ENCODE measurements at places on chromosomes 1 and 21. TPM values are rescaled to one million over a fixed set of nuclear protein-coding genes. Genes with fewer than 3 reads are reported as not detected.

The SH3D21 gene
- 9.8 TPM for total RNA-seq

The LEMD1 gene
- not detected for total RNA-seq

The ZNF697 gene
- total RNA-seq = 4.9 TPM

The LTN1 gene
- total RNA-seq = 35.6 TPM

The CELF3 gene
- 0.36 TPM for total RNA-seq

The SAMD11 gene
- 6.4 TPM for total RNA-seq

The KLHL17 gene
- total RNA-seq = 10.6 TPM

The EIF3I gene
- 92.3 TPM for total RNA-seq

The IQCC gene
- 1.1 TPM for total RNA-seq

DNA sequence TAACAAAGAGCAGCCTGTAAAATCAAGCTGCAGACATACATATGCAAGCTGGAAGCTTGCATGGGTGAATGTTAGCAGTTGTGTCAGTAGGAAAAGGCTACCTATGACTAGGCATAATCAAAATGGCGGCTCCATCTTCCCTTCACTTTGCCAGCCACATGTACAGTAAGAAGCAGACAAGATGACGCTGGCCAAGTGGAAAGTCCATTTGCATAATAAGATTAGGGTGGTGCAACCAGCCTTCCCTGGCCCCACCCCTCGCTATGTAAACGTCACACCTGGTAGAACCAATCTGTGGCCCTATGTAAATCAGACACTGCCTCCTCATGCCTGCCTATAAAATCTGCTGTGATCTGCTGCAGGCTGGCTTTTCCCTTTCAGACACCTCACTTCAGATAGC is 171.9 kb upstream of the USP25 start:
- DNase-seq = no peak

GRCh38 chr21:34642211-34643075 is 26.4 kb upstream of the CLIC6 start:
- DNase-seq = no peak

DNA sequence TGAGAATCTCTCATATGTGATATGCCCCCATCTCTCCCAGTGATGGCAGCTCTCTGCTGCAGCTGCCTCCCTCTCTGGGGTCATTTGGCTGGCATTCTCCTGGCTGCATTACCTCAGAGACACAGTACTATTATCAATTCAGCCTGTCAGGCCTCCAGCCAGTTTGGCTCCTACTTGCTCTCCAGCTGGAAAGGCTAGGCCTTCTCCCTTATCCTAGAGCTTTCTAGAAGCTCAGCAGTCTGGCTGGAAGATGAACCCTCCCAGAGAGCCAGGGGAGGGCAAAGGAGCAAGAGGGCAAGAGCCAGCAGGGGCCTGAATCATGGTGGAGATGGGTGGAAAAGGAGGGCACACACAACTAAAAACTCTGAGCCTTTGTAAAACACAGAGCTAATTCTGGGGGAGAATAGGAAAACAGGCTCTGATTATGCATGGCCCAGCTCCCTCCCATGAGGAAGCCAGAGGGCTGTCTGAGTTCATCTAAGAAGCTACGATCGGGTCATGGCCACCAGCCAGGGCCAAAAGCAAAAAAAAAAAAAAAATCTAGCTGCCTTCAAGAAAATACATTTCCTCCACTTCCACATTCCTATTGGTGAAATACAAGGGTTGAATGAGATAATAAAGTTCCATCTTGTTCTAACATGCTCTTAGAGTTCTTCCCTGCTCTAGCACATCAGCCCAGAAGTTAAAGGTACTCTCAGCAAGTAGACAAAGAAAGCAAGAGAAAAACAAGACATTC is 8.8 kb downstream of the LAMB3 start:
- no peak for DNase-seq

- DNase-seq = no peak
These were observed 8.4 kb upstream of the PAXBP1 start for GRCh38 chr21:32779983-32780382.

DNA sequence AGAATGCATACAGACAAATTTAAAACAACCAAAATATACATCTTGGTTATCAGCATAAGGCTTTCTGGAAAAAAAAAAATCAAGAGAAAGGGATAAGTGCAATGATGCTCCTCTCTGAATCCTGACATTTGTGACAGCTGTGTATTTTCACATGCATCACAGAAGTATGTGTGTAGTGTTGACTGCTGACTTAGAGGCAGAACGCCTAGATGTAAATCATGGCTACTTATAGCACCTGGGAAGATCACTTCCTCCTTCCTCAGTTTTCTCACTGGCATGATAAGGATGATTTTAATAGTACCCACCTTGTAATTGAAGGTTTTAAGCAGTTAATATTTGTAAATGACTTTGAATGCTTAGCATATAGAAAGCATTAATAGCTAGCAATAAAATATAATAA is 112.5 kb downstream of the MRPL39 start:
- DNase-seq = no peak

- no peak for DNase-seq
These were observed 287.5 kb downstream of the HLX start for GRCh38 chr1:221166559-221167318.

DNA sequence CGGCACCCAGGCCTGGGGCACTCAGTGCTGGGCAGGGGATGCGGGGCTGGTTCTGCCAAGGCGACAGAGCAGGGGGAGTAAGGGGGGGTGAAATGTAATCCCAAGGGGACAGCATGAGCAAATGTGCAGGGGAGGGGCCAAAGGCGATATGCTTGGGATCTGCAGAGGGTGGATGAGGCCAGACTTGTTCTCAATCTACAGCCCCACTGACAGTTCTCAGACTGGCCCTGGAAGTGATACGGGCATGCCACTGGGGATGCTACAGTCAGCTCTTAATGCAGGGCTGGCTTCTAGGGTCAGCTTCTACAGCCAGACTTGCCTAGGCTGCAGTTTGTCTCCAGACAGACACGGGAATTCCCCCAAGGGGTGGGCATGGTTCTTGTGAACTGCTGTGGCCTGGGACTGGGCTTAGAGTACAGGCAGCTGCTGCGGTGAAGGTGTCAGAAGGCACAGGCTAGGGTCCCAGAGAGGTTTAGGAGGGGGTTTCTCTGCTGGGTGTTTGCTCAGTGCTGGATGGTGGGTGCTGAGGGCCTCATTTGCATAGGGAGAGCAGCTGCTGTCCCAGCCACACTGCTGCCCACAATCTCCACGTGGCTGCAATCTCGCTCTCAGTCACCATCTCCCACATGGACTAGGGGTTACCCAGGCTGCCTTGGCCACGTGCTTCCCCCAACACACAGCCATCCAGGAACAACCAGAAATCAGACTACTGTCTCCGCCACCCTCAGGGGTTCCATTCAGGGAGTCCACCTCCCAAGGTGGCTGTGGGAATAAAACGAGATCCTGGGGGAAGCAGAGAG is 190.1 kb downstream of the HIVEP3 start:
- DNase-seq = no peak

DNA sequence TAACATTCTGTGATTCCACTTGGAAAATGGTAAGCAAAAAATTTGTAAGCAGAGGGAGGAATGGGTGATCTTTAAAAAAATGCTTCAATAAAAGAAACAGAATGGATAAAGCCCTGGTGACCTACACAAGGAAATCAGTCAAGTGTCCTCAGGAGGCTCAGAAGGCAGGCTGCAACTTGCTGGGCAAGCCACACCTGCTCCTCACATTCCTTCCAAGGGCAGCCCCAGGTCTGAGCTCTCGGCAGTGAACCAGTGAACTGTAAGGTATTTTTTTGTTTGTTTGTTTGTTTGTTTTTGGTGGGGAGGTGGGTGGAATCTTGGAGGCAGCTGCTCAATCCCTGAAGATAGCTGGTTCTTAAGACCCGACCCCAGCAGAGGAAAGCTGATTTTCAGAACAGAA is 4.4 kb downstream of the TACSTD2 start:
- no peak for DNase-seq

GRCh38 chr1:170215072-170215885 is 69.5 kb downstream of the NTMT2 start:
- peak; percentile 65 for DNase-seq

- DNase-seq = no peak
These were observed 259.9 kb upstream of the FMN2 start for GRCh38 chr1:239831577-239832355.

GRCh38 chr1:25477448-25478034 is 46.8 kb downstream of the MACO1 start:
- DNase-seq = no peak

DNA sequence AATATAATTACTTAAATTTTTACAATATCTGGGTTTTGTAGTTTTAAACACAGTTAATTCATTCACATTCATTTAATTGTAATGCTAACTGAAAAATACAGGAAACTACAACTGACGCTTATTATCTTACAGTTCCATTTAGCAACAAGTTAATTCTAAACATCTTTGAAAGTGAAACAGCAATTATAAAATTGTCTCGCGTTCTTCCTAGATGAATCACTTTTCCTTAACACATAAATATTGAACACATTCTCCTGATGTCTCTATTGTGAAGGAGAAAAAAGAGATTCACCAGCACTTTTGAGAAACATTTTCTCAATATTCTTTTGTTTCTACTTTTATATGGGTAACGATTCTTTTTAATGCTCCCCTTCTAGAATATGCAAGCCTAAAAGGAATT is 6.4 kb downstream of the PTGFR start:
- no peak for DNase-seq

GRCh38 chr1:100440075-100440809 is 87.9 kb downstream of the CDC14A start:
- no peak for DNase-seq

DNA sequence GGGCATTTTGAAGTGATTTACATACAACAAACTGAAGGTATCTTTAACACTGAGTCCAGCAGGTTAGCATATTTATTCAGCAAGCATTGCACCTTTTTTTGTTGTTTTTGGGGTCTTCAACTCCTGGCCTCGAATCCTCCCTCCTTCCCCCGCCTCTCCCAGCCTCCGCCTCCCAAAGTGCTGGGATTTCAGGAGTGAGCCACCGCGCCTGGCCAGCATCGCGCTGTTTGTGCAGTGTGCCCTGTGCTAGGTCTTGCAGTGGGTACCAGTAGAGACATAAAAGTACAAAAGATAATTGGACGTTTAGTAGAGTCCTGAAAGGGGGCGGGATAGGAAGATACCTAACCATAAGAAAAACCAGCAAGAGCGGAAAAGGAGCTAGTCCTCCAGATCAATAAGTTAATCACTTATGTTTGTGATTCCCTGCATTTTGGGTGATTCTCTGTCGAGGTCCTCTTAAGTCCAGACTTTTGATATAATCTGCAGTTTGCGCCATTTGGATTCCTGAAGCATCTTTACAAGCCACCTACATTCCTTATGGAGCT is 111.8 kb downstream of the OSBPL9 start:
- no peak for DNase-seq

- DNase-seq = no peak
These were observed 13.3 kb downstream of the PTCH2 start for GRCh38 chr1:44829506-44830384.

DNA sequence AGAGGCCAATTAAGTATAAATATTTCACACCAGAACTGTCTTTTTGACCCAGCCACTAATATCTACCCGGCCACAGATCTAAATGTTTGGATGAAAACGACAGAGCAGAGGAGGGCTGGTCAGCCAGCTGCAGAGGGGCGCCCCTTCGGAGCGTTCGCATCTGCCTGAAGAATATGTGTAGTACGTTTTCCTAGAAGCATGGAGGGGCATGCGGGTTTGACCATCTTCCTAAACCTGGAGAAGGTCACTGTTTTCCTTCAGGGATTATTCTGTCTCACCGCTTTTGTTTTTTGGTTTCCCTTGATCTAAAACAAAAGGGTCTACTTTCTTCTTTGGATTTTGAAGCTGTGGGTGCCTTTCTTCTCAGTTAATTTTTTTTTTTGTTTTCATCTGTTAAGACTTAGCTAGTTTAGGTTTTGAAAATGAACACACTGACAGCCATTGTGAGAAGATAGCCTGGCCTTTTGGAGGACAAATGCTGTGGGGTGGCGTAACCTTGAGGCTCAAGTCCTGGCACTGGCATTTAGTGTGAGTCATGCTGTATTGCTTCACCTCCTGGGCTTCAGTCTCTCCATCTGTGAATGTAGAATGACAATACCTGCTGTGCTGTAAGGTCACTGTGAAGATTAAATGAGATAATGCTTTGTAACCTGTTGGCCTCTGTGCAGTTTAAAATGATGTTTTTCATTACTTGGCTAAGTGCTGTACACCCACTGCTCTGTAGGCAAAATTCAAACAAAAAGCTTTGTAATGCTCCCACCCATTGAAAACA is 74.1 kb upstream of the IRF2BP2 start:
- no peak for DNase-seq

DNA sequence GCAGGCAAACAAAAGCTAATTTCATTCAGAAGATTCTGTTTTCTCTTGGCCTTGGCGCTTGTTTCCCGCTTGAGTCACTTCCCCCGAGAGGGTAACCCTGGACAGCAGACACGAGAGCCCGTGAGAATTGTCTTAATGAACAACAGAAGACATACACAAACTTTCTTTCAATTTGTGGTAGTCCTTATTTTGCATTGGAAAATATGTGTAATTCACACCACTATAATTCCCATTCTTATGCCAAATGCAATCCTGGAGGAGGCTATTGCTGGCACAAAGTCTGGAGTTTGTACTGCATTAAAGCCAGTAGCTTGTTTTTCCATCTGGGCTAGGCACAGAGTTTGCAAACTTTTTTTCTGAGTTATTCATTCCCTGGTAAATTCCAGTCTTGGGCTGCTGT is 109.8 kb upstream of the IVNS1ABP start:
- peak; percentile 63 for DNase-seq

DNA sequence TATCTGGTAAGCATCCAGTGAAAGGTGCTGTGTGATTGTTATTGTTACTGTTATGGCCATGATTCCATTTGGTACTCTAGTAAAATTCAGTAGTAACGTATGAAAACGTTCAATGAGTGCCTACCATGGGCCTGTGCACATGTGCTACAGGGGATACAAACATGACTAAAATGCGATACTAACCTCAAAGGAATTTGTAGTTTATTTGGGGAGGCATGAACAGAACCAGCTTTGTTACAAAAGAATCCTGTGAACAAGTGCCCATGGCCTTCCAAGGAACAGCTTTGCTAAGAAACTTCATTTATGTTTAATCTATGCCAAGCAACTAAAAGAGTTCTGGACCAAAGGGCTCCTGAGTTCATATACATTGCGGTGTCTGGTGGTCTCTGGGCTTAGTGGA is 28.7 kb downstream of the PTGFR start:
- no peak for DNase-seq

GRCh38 chr1:24451746-24452145 is 36.1 kb downstream of the NIPAL3 start:
- DNase-seq = no peak

DNA sequence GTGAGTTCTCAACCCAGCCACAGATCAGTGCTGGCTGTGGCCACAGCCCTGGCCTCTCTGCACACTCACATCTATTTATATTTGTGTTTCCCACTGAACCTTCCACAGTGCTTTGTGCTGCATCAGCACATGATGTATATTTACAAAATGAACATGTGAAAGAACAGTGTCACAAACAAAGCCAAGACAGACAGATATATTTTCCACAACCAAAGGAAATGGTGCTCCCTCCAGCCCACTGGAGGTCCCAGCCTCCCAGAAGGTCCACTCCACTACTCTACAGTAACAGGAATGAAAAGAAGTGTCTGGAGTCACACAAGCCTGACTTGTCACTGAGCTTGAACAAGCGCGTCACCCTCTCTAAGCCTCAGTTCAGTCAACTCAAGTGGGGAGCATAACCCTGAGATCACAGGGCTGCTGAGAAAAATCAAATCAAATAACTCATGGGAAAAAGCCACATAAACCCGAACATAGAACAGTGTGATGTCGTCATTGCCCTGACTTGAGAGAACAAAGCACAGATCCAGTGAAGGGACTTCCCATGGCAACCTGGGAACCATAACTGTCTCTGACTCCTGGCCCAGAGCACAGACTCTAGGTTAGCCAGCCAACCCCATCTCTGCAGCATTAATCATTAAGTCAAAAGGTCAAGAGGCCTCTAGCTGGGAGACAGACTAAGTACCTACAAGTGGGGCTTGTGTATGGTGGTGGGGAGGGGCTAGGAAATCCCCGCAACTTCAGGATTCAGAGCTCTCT is 121.2 kb downstream of the TRABD2B start:
- DNase-seq = no peak
